ENCODE measurements at places on chromosomes 12 and 14.

DNA sequence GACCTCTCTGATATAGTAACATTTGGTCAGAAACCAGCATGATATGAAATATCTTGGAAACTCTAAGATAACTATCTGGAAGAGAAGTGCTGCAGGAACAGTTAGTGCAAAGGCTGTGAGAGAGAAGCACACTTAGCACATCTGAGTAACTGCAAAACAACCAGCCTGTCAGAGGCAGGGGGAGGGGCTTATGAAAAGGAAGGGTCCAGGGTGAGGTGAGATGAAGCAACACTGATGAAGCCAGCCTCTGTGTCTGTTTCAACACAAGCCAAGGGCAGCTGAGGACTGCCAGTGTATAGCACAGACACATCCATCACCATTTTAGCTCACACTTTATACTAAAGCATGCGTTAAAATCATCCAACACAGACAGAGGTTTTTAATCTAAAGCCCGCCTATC lies 37.4 kb upstream of the OVCH1 start:
- DNase-seq, result no peak

- no peak for DNase-seq
Measured at GRCh38 chr14:60215520-60216420, 33.3 kb upstream of the PPM1A start.

DNA sequence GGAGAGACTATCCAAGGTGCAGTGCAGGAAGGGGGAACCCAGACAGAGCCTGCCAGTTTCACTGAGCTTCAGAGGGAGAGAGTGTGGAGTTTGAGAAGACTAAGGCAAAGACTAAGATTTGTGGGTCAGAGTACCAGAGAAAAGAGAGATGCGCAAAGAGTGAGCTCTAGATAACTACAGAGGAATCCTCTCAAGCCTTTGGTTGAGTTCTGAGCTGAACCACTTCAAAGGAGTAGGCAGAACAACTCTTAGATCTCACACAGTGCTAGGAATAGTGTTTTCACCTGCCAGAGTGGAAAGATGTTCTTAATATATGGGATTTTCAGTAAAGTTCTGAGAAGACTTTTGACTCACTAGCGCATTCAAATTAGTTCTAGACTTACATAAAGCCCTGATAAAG lies 10.7 kb upstream of the M6PR start:
- no peak for DNase-seq

GRCh38 chr14:72741826-72742117 lies 152.1 kb downstream of the DPF3 start:
- no peak for DNase-seq

DNA sequence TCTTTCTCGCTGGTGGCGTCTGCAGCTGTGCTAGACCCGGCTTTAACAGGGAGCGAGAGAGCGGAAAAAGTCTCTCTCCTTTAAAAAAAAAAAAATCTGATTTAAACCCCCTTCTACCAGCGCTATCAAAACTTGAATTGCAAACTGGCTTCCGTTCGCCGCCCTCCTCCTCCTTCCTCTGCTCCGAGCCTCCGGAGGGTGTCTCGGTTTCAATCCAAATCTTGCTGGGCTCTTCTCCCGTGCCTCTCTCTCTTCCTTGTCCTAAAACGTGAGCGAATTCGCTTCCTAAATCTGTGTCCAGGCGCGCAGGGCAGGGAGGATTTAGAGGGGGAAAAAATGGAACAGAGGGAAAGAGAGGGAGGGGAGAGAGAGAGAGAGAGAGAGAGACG lies 272 bp downstream of the TBX3 start:
- DNase-seq, result no peak

DNA sequence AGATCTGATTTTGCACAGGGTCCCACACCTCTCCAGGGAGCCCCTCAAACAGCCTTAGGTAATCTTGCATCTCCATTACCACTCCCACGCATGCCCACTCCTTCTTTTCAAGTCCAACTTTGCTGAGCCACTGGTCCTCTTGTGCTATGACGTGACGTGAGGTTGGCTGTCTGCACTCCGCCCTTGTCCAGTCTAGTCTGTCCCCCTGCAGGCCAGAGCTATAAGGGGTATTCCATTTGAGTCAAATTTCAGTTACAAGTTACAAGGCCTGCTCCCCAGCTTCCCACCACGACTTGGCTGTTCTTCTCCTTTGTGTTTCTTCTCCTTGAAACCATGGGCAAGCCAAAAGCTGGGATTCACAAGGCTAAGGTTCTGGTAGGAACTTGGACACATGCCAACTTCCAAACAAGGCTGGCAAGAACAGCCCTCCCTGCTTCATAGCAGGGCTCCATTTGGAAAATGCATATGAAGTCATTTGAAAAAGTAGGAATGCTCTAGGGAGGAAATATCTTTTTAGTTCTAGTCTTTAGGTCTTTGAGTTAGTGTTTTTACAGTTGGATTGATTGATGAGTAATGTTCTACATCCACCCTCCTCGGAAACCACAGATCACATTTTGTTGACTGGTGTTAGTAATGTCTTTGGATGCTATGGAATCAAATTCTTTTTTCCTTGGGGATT lies 49.1 kb downstream of the KCNA1 start:
- no peak for DNase-seq

GRCh38 chr12:72054511-72054910 lies 115.9 kb downstream of the TPH2 start:
- no peak for DNase-seq

DNA sequence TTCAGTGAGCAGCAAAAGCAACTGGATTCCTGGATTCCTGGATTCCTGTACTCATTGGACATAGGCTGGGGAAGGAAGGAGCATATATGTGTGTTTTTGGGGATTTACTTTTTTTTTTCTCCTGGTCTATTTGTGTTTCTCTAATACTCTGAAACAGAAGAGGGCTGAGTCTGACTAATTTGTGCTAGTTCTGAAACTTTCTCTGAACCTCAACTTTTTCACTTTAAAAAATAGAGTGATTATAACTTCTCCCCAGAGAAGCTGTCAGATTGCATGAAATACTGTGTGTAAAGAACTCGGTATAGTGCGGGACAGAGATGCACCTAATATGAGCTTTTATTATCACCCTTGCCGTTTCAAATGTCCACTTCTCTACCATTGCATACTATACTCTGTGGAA lies 529.5 kb downstream of the TMTC2 start:
- DNase-seq, result no peak

DNA sequence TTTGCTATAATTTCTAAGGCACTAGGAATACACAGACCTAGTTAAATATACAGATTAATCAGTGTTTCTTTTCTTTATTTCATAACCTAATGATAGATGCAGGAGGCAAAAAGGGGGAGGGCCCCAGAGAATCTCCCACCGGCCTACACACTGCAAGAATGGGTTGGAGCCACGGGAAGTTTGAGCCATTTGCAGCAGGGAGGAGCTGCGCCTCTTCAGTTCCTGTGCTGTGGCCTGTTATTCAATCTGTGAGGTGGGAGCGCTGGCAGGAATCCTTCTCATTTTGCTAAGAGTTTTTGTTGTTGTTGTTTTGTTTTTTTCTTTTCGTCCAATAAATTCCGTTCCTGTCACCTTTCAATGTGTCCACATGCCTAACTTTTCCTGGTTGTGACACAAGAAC lies 251.3 kb upstream of the RPL10L start:
- DNase-seq, result no peak

DNA sequence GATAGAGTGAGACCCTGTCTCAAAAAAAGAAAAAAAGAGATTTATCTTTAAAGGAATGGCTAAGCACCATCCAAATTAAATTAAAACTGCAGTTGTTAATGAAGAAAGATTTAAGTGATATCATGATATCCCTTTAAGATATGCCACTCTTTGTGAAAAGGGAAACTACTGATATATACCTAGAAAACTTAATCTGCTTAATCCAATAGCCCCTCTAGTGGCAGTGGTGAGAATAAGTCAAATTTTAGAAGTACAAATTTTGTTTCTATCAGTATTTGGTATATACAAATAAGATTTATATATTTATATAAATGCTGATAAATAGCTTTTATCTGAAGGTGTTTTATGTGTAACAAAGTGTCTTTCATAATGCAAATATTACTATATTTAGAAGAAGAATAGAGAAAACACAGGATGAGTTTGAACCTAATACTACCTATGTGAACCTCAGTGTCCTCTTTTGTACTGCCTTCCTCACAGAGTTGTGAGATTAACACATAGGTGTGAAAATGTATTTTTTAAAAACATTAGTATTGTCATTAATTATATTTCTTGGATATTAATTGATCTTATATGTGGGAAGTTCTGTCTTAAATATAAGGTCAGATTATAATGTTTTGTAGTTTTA lies 51.4 kb upstream of the GARIN2 start:
- no peak for DNase-seq

DNA sequence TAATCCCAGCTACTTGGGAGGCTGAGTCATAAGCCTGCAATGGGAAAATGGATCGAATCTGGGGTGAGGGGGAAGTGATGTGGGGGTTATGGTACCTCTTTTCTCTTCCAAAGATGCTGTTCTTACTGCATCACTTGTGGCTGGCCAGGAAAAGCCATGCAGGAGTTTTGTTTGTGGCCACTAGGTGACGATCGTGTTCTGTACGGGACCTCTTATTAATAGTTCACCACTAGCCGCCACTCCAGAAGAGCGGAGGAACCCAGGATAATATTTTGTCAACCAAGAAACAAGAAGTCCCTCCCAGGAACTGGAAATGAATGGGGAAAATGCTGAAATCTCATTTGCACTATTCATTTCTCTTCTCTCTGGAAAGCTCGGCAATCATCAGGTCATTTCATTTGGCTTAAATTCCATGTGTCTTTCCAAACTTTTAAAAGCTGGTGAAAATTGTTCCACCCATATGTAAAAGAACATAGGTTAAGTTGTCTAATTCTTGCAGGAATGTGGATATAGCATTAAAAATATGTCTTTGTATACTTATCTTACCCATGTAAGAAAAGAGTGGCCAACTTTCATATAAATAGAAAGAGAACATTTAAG lies 8.9 kb downstream of the GPR65 start:
- no peak for DNase-seq

DNA sequence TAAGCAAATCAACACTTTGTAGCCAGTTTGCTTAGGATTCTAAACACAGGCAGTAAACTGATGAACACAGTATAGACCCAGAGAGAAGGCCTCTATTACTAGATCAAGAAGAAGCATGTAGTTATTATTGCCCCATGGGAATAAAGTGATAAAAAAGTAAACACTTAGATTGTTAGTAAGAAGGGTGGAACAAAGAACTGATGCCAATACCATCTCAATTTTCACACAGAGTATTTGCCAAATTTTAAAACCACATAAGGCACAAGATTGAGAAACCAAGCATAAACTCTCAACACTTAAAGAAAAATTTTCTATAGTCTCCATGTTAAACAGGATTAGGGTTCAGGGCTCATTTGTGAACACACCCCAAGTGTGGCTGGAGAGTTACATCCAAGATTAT lies 77.0 kb upstream of the SYT1 start:
- DNase-seq, result no peak

- DNase-seq, result no peak
Measured at GRCh38 chr14:95424529-95424928, 91.9 kb downstream of the SYNE3 start.

GRCh38 chr12:94706250-94706661 lies 55.9 kb upstream of the TMCC3 start:
- DNase-seq, result no peak

Measured in cortex of kidney (tissue), 1 donor.